ENCODE measurements at places on chromosomes 3 and 15.
A peak's percentile ranks its signal among the peaks of the same experiment; 100 is the strongest.

- no peak for DNase-seq
Measured at GRCh38 chr3:114213292-114213626, 24.1 kb downstream of the ZNF80 start.

DNA sequence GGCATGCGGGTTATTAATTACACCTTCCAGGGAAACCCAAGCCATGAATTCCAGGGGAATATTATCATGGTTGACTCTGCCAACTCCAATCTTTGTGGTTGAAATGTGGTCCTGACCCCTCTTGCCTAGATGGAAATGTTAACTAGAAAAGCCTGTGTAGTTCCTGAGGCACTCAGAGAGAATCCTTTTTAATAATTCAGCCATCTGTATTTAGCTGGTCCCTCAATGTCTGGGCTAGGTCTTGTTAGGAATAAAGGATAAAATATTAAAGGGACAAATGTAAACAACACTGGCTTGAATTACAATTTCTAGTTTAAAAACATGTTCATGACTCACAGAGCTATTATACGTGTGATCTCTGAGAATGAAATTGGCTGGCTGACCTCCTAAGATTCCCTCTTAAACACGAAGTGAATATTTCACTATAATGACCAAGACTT, 435.2 kb upstream of the SUCLG2 start:
- no peak for DNase-seq

- DNase-seq: no peak
Measured at GRCh38 chr3:22960105-22960984, 242.8 kb upstream of the UBE2E2 start.

GRCh38 chr3:16377847-16378302, 112.9 kb downstream of the OXNAD1 start:
- peak; percentile 9 for DNase-seq

- no peak for DNase-seq
Measured at GRCh38 chr3:191958980-191959671, 498.2 kb downstream of the PYDC2 start.

DNA sequence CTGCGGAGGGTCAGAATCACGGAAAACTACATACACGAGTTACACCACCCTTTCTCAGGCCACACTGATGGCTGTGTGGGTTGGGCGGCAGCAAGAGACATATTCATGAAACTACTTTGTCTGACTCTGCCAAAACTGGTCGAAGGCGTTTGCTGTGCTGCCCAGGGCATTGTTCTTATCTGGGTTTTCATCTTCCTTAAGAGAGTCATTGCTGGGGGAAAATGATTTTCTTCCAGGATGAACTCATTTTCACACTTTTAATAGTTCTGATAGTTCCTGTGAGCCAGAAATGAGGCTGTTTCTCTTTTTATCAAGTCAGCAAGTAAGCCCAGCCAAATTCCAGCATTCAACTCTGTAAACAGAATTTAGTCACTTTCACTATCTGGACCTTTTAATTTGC, 47.6 kb downstream of the TRIM71 start:
- DNase-seq: no peak

- no peak for DNase-seq
Measured at GRCh38 chr3:150544041-150544440, 2.3 kb downstream of the SERP1 start.

- DNase-seq: no peak
Measured at GRCh38 chr3:29683018-29683993, 402.4 kb downstream of the RBMS3 start.

- DNase-seq: no peak
Measured at GRCh38 chr15:38788918-38789317, 224.3 kb upstream of the RASGRP1 start.

All from cerebellar nuclear complex (tissue), 1 donor.